ENCODE measurements at places on chromosomes 12 and 14. TPM values are rescaled to one million over a fixed set of nuclear protein-coding genes. Genes with fewer than 3 reads are reported as not detected.

Gene SPATS2
- 44.5 TPM for total RNA-seq

Gene MGP
- total RNA-seq: 56.4 TPM

Gene SMOC1
- 0.04 TPM for total RNA-seq

Gene ASPG
- total RNA-seq: not detected

Gene NR1H4
- total RNA-seq: not detected

Gene SELPLG
- 0.07 TPM for total RNA-seq

Gene BIN2
- total RNA-seq: not detected

Gene C2CD5
- total RNA-seq: 19.5 TPM

Gene POTEG
- total RNA-seq: not detected
